ENCODE measurements at places on chromosomes 2 and 18. TPM values are rescaled to one million over a fixed set of nuclear protein-coding genes. Genes with fewer than 3 reads are reported as not detected.

The DCDC2C gene
- not detected for total RNA-seq

The TANC1 gene
- 34.7 TPM for total RNA-seq

DNA sequence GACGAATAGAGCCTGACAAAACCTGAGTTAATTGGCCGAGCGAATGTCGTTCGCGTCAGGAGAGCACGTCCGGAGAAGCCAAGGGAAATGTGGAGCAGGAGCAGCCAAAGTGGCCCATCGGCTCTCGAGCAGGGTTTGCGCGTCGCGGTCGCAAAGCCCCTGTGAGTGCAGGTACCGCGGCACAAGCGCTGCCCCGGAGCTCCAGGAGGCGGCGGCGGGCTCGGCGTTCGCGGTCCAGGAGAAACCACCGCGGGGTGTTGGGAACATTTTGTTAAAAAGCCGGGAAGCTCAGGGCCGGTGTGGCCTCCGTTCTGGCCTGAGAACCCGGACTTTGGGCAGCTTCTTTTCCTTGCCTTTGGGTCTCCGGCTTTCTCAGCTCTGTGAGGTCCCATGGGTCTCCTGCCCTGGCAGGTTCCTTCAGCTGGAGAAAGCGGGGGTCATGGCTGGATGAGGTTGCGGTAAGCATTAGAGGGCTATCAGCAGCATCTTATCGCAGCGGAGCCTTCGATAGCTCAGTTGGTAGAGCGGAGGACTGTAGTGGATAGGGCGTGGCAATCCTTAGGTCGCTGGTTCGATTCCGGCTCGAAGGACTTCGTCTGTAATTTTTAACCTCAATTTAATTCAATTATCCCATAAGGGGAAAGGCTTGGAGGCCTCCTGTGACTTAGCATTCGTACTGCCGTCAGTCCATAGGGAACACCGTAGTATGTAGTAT, 1.0 kb upstream of the AGBL5 start:
- peaks cover 17% of the 10 kb centered on the region for H3K36me3 ChIP-seq
- peak overlapping the region; percentile 89 for H3K4me3 ChIP-seq
- H3K4me1 ChIP-seq, result peaks cover 12% of the 10 kb centered on the region
- DNase-seq, result peak; percentile 97

GRCh38 chr2:213149949-213150314, 1.5 kb downstream of the IKZF2 start:
- H3K27me3 ChIP-seq, result no peaks in the 10 kb centered on the region
- H3K36me3 ChIP-seq, result no peaks in the 10 kb centered on the region
- H3K27ac ChIP-seq, result peak overlapping the region; percentile 68
- peak overlapping the region; percentile 74 for H3K4me3 ChIP-seq

DNA sequence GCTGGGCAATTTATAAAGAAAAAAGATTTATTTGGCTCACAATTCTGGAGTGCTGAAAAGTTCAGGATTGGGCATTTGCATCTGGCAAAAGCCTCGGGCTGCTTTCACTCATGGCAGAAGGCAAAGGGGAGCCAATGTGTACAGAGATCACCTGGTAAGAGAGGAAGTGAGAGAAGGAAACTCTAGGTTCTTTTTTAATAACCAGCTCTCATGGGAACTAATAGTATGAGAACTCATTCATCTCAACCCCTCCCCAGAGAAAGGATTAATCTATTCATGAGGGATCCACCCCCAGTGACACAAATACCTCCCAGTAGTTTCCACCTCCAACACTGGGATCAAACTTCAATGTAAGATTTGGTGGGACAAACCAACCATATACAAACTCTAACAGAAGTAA, 129.0 kb downstream of the EVA1A start:
- H3K27me3 ChIP-seq, result peaks cover 13% of the 10 kb centered on the region
- H3K4me1 ChIP-seq, result no peaks in the 10 kb centered on the region
- H3K36me3 ChIP-seq, result no peaks in the 10 kb centered on the region
- H3K27ac ChIP-seq, result no peak overlapping the region

DNA sequence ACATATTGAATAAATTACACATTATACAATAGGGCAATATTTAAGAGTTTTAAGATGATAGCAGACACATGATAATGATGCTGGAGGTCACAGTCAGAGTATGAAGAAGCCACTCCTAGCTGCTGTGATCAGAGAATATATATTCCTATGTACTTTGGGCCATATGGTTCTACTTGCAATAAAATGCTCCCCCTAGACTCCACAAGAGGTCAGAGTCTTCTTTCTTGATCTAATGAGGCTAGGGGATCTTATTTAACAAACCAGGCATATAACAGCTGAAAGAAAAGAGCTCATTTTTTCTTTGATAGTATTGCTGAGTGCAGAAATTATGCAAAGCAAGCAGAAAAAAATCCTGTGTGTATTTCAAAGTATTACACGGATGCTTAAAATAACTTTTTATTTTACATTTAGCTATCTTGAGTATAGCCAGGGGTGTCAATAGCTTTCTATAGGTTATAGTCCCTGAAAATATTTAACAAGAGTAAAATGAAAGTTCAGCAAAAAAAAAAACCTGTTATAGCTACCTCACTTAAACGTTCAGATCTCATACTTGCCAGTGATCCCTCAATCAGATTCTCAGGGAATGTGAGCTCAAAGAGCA, 748.7 kb upstream of the CHAC2 start:
- H3K4me3 ChIP-seq, result no peak overlapping the region
- DNase-seq, result no peak
- no peaks in the 10 kb centered on the region for H3K27me3 ChIP-seq
- no peak overlapping the region for H3K27ac ChIP-seq
- H3K36me3 ChIP-seq, result no peaks in the 10 kb centered on the region
- H3K4me1 ChIP-seq, result no peaks in the 10 kb centered on the region

DNA sequence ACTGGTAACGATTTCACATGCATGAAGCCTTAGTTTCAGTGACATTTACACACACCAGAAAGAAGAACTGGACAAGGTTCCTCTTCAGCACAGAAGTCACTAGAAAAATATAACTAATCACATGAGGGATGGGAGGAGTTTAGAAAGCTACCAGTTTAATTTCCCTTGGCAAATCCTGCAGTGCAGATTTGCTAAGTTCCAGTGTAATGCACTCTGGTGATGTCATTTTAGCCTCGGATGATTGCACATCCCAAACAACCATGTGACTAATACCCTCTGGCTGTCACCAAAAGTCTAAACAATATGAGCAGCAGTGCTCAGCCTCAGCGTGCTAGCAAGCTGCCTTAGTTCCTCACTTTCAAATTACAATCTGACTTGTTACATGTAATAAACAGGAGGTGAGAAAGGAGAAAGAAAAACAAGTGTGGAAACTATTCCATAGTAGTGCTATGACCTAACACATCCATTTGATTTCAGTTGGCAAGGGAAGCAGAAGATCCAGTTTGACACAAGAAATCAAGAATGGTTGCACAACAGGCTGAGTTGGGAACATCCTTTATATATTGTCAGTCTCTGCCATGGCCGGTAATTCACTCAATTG, 35.3 kb upstream of the PPP1CB start:
- DNase-seq, result peak; percentile 82
- no peak overlapping the region for H3K4me3 ChIP-seq
- no peaks in the 10 kb centered on the region for H3K36me3 ChIP-seq
- H3K27me3 ChIP-seq, result no peaks in the 10 kb centered on the region
- peak overlapping the region; percentile 49 for H3K27ac ChIP-seq

GRCh38 chr2:104077573-104077972, 776.3 kb upstream of the POU3F3 start:
- DNase-seq, result no peak
- no peaks in the 10 kb centered on the region for H3K4me1 ChIP-seq
- no peak overlapping the region for H3K27ac ChIP-seq
- H3K4me3 ChIP-seq, result no peak overlapping the region
- no peaks in the 10 kb centered on the region for H3K36me3 ChIP-seq
- no peaks in the 10 kb centered on the region for H3K27me3 ChIP-seq

DNA sequence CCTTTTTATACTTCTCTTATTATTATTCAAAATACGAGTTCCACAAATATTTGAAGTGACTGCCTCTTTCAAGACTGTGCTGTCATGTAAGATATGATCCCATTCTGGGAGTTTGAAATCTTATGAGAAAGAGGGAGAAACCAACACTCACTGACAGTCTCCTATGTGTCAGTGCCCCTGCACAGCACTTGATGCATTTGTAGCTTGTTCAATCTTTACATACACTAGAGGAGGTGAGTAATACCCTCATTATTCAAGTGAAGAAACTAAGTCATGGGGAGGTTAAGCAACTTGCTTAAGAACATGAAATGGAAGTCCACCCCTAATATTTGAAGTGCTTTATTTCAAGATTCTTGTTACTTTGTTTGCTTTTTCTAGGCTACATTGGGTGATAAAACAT, 459.5 kb upstream of the FANCL start:
- no peak overlapping the region for H3K4me3 ChIP-seq
- no peaks in the 10 kb centered on the region for H3K36me3 ChIP-seq
- DNase-seq, result no peak
- H3K27me3 ChIP-seq, result no peaks in the 10 kb centered on the region
- H3K27ac ChIP-seq, result no peak overlapping the region
- no peaks in the 10 kb centered on the region for H3K4me1 ChIP-seq

DNA sequence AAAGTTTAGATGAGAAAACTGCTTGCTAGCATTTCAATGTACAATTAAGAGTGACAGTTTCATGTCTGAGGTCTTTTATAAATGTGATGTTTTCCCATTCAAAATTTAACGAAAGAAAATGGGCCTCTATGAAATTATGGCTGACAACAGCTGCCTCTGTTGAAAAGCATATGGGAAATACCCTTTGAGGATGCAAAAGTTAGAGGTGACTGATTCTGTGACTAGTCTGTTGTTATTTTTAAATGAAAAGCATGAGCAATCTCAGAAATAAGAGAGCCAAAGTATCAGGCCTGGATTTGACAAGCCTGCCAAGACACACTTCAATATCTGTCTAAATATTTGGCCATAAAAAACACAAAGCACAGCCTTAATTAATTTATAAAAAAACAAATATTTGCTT, 580.8 kb downstream of the ERBB4 start:
- H3K36me3 ChIP-seq, result no peaks in the 10 kb centered on the region
- no peak overlapping the region for H3K27ac ChIP-seq
- H3K4me1 ChIP-seq, result no peaks in the 10 kb centered on the region
- H3K4me3 ChIP-seq, result no peak overlapping the region

GRCh38 chr18:38450876-38451275, 885.3 kb upstream of the CELF4 start:
- DNase-seq, result no peak
- H3K27me3 ChIP-seq, result no peaks in the 10 kb centered on the region
- no peaks in the 10 kb centered on the region for H3K36me3 ChIP-seq
- no peak overlapping the region for H3K4me3 ChIP-seq

DNA sequence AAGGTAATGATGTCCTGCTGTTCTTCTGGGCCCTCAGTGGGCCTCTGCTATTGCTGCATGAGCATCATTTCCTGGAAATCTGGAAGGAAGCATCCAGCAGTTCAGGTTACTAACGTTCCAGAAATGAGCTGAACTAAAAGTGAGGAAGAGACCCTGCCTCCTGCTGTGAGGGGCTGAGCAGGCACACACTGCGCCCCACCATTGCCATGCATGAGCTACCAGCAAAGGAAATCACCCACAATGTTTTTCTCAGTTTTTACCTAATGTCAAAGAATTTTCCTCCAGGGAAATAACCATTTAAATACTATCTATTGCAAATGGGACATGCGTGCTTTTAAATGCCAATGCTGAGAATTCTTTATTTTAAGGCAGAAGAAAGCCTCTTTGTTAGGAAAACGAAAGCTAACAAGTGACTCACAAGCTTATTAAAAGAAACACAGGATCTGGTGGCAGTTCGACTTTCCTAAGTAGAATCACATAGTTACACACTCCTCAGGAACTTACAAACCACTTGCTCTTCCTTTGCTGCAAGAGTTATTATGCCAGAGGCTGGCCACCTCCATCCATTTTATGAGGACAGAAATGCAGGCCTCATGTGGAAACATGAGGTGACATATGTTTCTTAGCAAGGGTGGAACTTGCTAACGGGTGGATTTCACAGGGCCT, 152.6 kb upstream of the TTC39C start:
- DNase-seq, result peak; percentile 93
- H3K36me3 ChIP-seq, result no peaks in the 10 kb centered on the region
- H3K27me3 ChIP-seq, result no peaks in the 10 kb centered on the region

The ANO7 gene
- 1.2 TPM for total RNA-seq

GRCh38 chr2:99569386-99569785, 79.6 kb upstream of the REV1 start:
- no peaks in the 10 kb centered on the region for H3K36me3 ChIP-seq
- H3K4me3 ChIP-seq, result no peak overlapping the region
- H3K27ac ChIP-seq, result no peak overlapping the region
- no peak for DNase-seq
- no peaks in the 10 kb centered on the region for H3K27me3 ChIP-seq

DNA sequence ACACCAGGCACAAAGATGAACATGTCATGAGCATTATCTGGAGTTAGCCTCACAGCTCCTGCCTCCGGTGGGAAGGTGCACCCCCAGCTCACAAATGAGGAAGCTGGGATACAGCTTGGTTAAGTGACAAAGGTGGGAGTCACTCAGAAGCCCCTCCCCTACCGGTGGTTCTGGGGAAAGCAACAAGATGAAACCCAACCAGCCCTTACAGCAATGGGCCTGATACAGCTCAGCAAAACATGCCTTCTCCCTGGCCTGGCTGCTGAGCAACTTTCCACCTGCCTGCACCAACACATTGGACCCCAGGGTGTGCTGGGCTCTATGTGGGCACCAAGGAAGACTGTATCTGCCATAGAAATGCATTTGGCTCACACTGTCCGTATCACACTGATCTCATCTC, 113.2 kb downstream of the GYPC start:
- no peak overlapping the region for H3K4me3 ChIP-seq
- H3K27ac ChIP-seq, result no peak overlapping the region
- no peaks in the 10 kb centered on the region for H3K4me1 ChIP-seq
- no peaks in the 10 kb centered on the region for H3K36me3 ChIP-seq

The CLIP4 gene
- 124 TPM for total RNA-seq

DNA sequence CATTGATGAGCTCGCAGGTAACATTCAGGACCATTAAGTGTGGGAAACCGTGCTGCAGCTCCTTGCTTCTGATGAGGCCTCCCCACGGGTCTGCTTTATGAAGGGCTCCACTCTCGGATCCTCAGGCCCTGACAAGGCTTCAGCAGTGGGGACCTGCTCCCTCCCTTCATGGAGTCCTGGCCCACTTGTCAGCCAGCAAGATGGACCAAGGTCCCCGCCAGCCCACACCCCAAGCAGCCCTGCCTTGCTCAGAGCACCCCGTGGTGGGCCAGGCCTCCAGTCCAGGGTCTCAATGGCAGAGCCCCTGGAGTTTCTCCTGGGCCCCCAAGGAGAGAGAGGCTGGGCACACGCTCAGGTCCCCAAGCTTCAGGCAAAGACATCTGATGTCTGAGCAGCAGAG, 41.5 kb downstream of the CROCC2 start:
- H3K4me1 ChIP-seq, result no peaks in the 10 kb centered on the region
- H3K4me3 ChIP-seq, result no peak overlapping the region
- H3K27me3 ChIP-seq, result no peaks in the 10 kb centered on the region
- DNase-seq, result peak; percentile 63

DNA sequence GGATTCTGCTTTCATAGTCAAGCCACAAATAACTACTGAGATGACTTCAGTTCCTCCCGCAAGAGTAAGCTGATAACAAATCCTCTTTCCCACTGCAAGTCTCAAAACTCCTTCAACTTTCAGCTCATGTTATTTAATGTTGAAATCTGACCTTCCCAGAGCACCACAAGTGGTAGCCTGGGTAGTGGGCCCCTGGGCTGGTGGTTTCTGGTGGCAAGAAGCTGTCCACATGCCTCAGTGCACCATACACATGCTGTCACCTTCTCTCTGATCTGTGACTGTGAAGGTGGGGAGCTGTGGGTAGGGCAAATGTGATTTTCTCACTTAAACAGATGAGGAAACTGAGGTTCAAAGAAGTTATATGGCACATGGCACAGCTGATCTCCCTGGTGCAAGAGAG, 246.1 kb upstream of the EPAS1 start:
- no peak for DNase-seq
- no peak overlapping the region for H3K4me3 ChIP-seq
- no peaks in the 10 kb centered on the region for H3K4me1 ChIP-seq

- H3K36me3 ChIP-seq, result no peaks in the 10 kb centered on the region
- H3K4me1 ChIP-seq, result no peaks in the 10 kb centered on the region
- peaks cover 6% of the 10 kb centered on the region for H3K27me3 ChIP-seq
- H3K27ac ChIP-seq, result no peak overlapping the region
- DNase-seq, result peak; percentile 92
Observed at GRCh38 chr18:74476140-74476539, 19.0 kb upstream of the DIPK1C start.

The RALB gene
- total RNA-seq, result 48.5 TPM

Data from osteoblast (primary cell).